ENCODE measurements at places on chromosomes 3 and 15. TPM values are rescaled to one million over a fixed set of nuclear protein-coding genes. Genes with fewer than 3 reads are reported as not detected.

- peak; percentile 21 for DNase-seq
Observed at GRCh38 chr3:178304758-178305467, 231.3 kb upstream of the KCNMB2 start.

The LTK gene
- total RNA-seq: 0.31 TPM

GRCh38 chr15:58777107-58777506 lies 6.0 kb downstream of the MINDY2 start:
- no peak for DNase-seq

The ANAPC13 gene
- total RNA-seq: 81.9 TPM

- DNase-seq: no peak
Observed at GRCh38 chr3:141561426-141562034, 74.7 kb downstream of the RASA2 start.

GRCh38 chr15:76059320-76060117 lies at the start of gene TMEM266:
Gene TMEM266, plus strand, starts transcription at chr15:76059985. Its CDS starts 74,279 bp downstream, at chr15:76134264.
- no peak for DNase-seq

Measured in SJSA1 (cell line).